ENCODE measurements at places on chromosomes 16 and 17.

- no peaks in the 10 kb centered on the region for H3K27me3 ChIP-seq
- H3K27ac ChIP-seq, result no peak overlapping the region
- H3K4me1 ChIP-seq, result 0 out of 2 replicates have a peak, but pooled peaks cover 4% of the 10 kb centered on the region
- no peaks in the 10 kb centered on the region for H3K36me3 ChIP-seq
- H3K4me3 ChIP-seq, result no peak overlapping the region
Observed at GRCh38 chr16:68345958-68346635, 35.3 kb downstream of the PRMT7 start.

DNA sequence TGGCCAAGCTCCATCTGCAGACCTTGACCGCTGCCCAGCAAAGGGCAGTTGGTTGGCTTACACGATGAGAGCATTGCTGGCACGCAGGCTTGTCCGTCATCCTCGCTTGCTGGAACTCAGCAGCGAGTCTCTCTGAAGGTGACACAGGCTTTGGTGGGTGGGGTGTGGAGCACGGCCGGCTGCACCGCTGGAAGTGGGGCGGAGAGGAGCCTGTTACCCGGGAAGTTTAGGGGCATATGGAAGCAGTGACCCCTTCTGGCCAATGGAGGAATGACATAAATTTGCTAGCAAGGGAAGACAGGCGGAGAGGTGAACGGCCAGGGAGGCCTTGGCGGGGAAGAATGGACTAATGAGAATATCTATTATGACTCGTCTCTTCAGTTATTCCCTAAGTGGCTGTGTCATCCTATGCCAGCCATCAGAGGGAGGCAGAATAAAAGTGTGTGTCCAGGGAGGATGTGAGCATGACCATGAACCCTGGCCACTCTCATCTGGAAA lies 65.9 kb upstream of the SDK2 start:
- H3K36me3 ChIP-seq, result no peaks in the 10 kb centered on the region
- peak; percentile 38 for DNase-seq
- no peak overlapping the region for H3K27ac ChIP-seq

- peaks cover 22% of the 10 kb centered on the region for H3K27me3 ChIP-seq
- DNase-seq, result no peak
- H3K27ac ChIP-seq, result no peak overlapping the region
- no peak overlapping the region for H3K4me3 ChIP-seq
- peaks cover 7% of the 10 kb centered on the region for H3K4me1 ChIP-seq
Observed at GRCh38 chr16:30992931-30993816, 8.2 kb downstream of the HSD3B7 start.

DNA sequence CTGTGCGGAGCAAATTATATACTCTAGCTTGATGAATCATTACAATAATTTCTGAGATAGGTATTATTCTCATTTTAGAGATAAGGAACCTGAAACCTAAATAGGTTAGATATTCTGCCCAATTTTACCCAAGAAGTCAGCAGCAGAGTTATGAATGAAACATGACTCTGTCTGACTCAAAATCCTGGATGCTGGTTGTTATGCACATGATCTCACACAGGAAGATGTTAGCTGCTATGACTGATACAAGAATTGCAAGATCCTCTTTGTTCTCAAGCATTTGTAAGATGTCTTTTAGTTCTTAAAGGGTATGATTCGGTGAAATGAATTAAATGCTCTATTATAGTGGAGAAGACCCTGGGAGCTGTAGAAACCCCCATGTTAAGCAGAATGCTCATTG lies 447.8 kb downstream of the KIF2B start:
- H3K4me1 ChIP-seq, result no peaks in the 10 kb centered on the region
- no peaks in the 10 kb centered on the region for H3K27me3 ChIP-seq
- no peak overlapping the region for H3K4me3 ChIP-seq
- no peaks in the 10 kb centered on the region for H3K36me3 ChIP-seq
- DNase-seq, result no peak

DNA sequence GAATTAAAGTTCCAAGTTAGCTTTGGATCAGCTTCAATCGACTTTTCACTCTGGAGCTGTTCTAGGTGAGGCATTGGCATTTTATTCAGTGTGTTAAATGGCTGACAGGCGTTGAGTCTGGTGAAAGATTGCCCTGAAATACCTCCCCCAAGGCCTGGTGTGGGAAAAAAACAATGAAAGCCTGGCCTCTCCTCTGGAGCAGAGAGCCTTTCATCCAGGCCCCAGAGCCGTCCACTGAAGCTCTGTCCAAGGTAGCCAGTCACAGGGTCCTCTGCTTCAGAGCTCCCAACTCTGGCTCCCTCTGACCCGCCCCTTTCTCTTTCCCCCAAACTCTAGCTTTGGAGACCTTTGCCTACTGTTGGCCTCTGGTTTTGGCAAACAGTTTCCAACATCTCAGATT lies 123.6 kb upstream of the CRHR1 start:
- H3K27ac ChIP-seq, result no peak overlapping the region
- no peak for DNase-seq
- no peaks in the 10 kb centered on the region for H3K4me1 ChIP-seq
- H3K4me3 ChIP-seq, result no peak overlapping the region
- H3K27me3 ChIP-seq, result peaks cover 15% of the 10 kb centered on the region

DNA sequence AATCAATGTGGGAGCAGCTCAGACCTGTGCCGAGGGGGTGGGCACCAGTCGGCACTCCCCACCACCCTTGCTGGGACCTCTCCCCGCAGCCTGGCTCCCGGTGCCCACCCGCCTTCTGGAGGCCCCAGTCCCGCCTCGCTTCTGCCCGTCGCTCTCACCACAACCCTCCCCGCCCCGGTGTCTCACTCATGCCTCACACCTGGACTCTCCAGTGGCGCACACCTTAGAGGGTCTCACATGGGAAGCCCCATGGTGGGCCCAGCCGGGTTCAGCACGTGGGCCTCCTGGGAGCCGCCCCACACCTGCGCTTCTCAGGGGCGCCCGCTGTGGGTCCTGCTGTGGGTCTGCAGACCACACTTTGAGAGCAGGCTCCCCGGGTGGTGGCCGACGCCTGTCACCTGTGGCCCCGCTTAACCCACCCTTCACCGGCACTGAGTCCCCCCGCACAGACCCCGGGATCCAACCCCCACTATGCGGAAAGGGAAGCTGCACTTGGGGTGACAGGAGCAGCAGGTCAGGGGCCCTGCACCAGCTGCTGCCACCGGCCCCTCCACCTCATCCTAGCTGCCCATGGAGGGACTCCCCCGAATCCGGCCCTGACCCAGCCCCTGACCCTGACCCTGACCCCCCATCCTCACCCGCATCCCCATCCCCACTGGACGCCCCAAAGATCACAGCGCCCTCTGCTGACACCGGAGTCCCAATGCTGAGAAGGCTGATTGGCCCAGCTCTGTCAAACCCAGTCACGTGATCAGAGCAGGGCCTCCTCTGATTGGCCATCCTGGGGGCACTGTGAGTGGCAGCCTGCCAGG lies 27.4 kb upstream of the SLC38A10 start:
- peak; percentile 41 for DNase-seq
- H3K4me3 ChIP-seq, result no peak overlapping the region
- H3K4me1 ChIP-seq, result 0 out of 2 replicates have a peak, but pooled peaks cover 4% of the 10 kb centered on the region
- peaks cover 72% of the 10 kb centered on the region for H3K27me3 ChIP-seq

DNA sequence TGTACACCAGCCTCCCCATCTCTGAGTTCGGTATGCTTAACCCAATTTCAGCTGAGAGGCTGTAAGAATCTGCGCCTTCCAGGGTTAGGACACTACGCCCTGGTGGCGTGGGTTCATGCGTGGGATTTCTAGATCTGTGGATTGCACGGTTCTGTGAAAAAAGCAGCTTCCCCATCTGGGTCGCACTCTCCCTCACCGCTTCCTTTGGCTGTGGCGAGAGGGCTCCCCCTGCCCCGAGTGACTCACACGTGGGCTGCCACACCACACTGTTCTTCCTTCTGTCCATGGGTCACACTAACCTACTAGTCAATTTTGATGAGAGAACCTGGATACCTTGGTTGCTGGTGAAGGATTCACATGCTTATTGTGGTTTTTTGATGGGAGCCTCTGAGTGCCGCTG lies 256.0 kb upstream of the MAF start:
- no peak overlapping the region for H3K27ac ChIP-seq
- no peaks in the 10 kb centered on the region for H3K27me3 ChIP-seq
- H3K4me1 ChIP-seq, result no peaks in the 10 kb centered on the region
- no peak for DNase-seq

GRCh38 chr17:2120586-2121335 lies 65.9 kb downstream of the HIC1 start:
- H3K36me3 ChIP-seq, result no peaks in the 10 kb centered on the region
- peaks cover 10% of the 10 kb centered on the region for H3K4me1 ChIP-seq
- H3K27me3 ChIP-seq, result no peaks in the 10 kb centered on the region
- no peak overlapping the region for H3K4me3 ChIP-seq
- no peak for DNase-seq

Data from MM.1S (cell line).